ENCODE measurements at places on chromosomes 12 and 14.

DNA sequence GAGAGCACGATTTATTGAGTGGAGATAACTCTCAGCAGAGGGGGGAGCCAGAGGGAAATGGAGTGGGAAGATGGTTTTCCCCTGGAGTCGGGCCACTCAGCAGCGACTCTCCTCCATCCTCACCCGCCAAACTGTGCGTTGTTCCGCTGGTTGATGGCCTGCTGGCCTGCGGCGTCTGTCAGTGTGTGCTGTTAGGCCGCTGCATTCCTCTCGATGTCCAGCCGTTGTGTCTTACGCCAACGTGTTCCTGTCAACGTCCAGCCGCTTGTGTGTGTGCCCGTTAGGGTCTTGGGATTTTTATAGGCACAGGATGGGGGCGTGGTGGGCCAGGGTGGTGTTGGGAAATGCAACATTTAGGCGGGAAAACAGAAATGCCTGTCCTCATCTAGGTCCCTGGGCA lies 69.2 kb downstream of the PTPRQ start:
- DNase-seq = no peak

DNA sequence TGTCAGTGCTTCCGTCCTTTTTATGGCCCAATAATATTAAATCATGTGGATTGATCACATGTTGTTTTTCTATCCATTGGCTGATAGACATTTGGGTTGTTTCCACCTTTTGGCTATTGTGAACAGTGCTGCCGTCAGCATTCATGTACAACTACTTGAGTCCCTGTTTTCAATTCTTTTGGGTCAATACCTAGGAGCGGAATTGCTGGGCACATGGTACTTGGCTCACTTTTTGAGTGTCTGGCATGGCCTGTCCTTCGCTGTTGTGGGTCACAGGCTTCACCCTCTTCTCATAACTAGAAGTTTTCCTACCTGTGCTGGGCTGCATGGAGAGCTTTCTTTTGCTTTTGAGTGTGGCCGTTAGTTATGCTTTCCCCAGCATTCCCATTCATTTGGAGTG lies 72.7 kb downstream of the DNAH10 start:
- no peak for DNase-seq

- DNase-seq = peak; percentile 34
These were observed 37.9 kb downstream of the A2ML1 start for GRCh38 chr12:8860165-8860961.

DNA sequence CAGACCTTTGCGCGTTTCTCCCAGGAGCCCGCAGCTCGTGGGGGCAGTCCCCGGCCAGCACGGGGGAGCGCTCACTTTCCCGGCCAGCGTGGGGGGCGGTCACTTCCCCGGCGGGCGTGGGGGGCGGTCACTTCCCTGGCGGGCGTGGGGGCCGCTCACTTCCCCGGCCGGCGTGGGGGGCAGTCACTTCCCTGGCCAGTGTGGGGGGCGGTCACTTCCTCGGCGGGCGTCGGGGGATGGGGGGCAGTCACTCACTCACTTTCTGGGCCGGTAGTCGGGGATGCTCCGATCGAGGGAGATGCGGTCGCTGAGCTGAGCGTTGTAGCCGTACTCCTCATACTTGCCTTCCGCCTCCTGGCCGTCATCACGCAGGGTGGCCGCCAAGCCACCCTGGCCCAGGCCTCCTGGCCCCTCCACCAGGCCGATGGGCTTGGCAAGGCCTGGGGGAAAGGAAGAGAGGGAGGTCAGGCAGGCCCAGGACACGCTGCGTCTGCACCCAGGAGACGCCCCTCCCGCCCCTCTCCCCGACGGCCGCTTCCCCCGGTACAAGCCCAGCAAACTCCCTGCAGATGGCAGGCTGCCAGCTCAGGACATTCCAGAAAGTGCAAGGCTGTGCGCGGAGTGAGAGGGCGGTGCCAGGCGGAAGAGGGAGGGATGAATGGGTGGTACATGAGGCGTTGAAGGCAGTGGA lies 43.3 kb downstream of the GALNT9 start:
- peak; percentile 43 for DNase-seq

Measured in COLO829 (cell line).